HT1080 (cell line): ENCODE measurements at places on chromosomes 2 and 18. TPM values are rescaled to one million over a fixed set of nuclear protein-coding genes. Genes with fewer than 3 reads are reported as not detected.

The PTPN2 gene
- total RNA-seq: 35.1 and 35.3 TPM in 2 replicates

The TMEM150A gene
- 7.0 and 9.7 TPM in 2 replicates for total RNA-seq

DNA sequence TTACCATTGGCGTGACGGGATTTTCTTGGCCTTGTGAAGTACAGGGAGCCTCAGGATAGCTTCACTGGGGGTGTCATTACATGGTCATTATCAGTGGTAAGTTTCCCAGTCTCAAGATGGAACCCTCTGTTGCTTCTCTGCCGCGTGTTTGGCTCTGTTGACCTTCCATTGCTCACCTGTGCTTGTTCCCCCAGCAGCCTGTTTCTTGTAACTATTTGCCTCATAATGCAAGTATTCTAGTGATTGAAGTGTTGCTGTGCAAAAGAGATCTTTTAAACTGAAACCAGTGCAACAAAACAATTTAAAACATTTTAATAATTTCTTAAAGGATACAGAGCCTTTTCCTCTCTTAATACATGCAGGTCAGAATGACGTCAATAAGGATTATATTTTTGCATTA lies 24.6 kb downstream of the PRKCE start:
- DNase-seq: no peak

GRCh38 chr2:11457935-11458334 lies 8.0 kb downstream of the E2F6 start:
- no peak for DNase-seq

- no peak for DNase-seq
These were observed 34.4 kb upstream of the RPL37A start for GRCh38 chr2:216464104-216464720.

DNA sequence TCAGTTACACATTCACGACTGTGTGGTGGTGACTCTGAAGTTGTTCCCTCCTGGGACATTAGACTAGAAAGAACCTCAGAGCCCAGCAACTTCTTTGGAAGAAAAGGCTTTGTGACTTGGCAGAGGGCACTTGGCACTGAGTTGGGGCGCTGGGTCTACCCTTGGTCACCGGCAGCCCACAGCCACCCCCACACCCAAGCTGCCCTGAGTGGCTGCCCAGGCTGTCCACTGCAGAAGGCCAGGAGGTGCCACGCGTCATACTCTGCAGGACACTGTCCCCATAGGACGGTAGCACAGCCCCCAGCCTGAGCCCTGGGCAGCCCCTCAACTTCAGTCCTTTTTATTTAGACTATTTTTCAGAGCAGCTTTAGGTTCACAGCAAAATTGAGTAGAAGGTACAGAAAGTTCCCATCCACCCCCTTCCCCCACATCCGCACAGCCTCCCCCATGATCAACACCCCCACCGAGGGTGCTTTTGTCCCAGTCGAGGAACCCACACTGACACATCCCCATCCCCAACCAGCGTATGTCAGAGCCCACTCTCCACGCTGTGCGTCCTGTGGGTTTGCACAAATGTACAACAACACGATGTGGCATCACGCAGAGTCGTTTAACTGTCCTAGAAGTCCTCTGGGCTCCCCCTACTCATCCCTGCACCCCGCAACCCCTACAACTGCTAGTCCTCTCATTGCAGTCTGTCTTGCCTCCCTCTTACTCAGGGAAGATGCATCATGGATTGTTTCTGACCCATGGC lies 1.1 kb downstream of the PRLH start:
- no peak for DNase-seq

DNA sequence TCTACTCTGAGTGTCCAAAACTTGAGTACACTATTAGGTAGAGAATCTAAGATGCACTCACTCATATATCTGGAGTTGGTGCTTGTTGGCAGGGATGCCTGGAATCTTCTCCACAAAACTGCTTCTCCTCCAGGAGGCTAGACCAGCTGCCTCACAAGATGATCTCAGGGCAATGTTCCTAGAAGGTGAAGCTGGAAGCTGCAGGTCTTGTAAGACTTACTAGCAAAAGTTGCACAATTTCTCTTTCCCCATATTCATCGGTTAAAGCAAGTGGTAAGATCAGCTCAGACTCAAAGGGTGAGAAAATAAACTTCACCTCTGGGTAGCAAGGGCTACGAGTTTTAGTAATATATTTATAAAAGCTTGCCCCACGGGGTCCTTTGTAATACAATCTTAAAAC lies 454.4 kb upstream of the ACVR2A start:
- no peak for DNase-seq

The SKOR2 gene
- total RNA-seq: not detected in 2 replicates

DNA sequence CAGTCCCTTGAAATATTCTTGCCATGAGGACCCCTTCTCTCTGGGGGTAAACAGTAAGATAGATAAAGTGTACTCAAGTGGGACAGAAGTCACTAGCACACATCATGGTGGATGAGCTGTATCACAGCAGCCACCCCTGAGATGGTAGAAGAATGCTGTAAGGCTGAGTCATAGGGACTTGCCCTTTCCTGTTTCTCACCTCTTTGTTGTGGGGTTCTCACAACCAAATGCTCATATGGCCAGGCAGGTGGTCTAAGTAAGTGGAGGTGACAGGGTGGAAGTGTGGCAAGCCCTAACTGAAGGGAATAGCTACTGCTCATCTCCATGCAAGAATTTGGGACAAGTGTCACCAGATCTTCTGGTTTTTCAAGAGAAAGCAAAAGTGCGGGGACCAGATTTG lies 202.7 kb upstream of the SLC14A2 start:
- peak; percentile 87 for DNase-seq

The CHRND gene
- not detected in 2 replicates for total RNA-seq

DNA sequence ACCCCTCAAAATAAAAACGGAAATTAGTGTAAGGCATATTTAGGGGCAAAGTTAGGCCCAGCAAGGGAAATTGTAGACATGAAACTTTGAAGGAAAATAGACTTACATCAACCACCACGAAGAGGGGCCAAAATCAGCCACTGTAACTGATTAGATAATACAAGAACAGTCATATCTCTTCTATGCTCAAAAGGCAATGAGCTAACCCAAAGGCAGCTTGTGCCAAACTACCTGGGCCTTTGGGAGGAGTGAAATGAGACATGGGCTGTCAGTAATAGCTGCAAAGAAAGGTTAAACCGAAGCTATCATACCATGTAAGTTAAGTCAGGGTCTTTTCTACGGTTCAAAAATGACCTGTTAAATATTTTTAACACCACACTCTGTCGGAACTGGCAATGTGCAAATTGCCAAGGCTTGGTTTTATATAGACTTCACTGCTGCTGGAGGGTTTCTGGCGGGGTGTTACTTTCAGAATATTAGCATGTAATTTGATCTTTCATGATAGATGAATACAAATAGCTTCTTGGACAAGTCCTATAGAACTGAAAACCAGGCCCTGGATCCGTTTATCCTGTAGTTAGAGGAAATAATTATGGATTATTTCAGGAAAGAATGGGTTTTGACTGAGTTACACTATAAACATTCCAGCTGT lies 69.6 kb downstream of the ACVR1 start:
- no peak for DNase-seq

The ACMSD gene
- total RNA-seq: not detected in 2 replicates

GRCh38 chr2:9266711-9267110 lies 60.1 kb downstream of the ASAP2 start:
- DNase-seq: no peak

GRCh38 chr18:42112657-42113420 lies 157.8 kb downstream of the PIK3C3 start:
- no peak for DNase-seq

The ST8SIA3 gene
- total RNA-seq: not detected in 2 replicates

DNA sequence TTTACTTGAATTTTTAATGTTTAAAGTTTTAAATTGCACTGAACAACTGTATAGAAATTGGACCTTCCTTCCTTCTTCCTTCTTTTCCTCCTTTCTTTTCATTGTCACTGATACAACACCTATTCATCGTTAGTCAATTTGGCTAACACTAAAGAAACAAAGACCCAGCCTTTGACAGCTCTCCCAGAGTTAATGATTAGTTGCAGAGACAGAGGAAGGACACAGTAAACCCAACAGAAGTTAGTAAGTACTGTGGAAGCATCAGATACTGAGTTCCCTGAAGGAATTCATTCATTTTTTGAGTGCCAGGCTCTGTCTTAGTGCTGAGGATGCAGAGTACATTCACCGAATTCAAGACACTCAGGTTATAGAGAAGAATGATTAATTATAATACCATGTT lies 77.9 kb upstream of the RAB27B start:
- DNase-seq: no peak

DNA sequence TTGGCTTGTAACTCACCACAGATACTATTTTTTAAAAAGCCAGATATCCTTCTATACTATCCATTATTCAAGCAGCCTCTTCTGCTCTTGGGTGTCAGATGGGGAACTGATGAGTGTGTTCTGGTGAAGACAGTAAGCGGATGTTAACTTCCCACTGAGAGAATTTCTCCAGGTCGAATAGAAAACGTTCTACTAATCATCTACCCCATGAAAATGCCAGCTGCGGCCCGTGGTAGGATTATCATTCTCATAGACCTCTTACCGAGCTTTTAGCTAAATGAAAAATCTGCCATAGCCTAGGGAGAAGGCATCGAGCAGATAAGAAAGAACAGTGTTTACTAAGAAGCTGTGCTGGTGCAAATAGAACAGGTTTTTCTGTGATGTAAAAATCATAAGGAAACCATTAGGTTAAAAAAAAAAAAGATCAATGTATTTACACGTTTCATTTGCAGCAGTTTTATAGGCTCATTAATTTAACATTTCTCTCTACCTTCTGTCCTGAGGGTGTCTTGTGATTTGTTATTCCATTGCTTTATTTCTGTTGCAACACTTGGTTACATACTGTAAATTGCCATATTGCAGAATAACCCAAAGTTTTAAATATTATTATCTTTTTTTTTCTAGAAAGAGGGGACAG lies 1521.5 kb upstream of the ZEB2 start:
- DNase-seq: no peak

The EPHA4 gene
- 3.8 and 4.2 TPM in 2 replicates for total RNA-seq

The UGT1A10 gene
- not detected in 2 replicates for total RNA-seq

DNA sequence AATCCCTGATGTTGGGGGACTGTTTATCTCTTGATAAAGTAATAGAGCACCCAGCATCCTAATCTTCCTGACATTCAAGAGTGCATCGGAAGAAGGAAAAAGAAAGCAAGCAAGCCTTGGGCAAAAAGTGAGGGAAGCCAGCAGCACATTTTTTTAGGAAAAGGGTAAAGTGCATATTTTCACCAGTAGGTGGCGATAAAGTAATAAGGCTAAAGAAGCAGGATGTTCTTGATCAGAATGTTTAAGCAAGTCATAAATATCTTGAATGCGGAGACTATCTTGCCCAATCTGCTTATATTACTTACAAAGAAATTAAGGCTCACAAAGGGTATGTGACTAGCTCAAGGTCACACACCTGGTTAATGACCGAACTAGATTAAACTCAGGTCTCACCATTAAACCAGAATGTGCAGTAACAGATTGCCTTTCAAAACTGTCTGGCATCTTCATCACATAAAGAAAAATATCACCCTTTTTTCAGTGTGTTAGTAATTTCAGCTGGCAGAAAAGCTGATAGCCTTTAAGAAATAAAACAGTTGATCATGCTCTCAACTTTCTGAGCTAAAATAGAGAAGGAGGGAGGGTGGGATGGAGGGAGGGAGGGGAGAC lies 83.8 kb downstream of the VIT start:
- peak; percentile 79 for DNase-seq

DNA sequence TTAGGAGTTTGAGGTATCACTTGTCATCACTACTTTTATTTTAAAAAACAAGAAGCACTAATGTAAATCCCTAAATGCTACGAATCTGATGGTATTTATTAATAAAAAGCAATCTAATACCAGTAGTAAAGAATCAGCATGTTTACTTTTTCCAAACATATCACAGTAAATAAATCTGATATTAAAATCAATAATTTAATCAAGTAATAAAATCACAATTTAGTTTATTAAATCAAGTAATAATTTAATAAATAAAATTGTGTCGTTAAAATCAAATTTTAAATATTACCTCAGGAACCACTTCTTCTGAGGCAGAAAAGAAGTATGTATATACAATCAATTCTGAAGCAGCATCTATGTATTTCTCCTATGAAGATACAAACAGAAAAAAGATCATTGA lies 18.0 kb downstream of the TMX3 start:
- no peak for DNase-seq

DNA sequence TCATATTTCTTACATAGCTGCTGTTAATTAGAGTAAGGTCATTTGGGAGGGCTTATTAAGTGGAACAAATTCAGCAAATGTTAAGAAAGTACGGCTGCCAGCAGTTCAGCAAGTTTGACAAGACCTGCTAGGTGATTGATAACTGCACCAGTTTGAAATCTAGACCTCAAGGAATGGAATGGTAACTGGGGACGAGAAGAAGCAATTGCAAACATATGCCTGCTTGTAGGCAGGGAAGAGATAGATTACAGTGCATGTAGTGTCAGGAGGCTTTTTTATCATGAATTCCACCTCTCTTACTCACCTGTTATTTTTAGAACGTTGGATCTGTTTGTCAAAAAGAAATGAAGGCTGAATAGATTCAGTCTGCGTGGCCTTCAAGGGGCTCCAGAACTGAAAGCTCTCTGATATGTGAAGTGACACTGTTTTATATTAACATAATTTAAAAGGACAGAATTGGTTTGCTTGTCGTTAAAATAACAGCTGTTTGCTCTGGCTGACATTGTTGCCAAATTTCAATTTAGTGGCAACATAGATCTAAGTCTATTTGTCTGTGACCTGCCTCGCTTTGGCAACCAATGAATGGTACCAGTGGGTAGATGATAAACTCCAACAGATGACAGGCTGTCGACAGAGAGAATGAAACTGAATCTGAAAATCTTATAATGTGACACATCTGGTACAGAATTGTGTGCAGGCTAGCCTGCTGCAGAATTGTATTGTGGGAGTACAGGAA lies 199.3 kb downstream of the ZNF407 start:
- peak; percentile 69 for DNase-seq

The CNTNAP5 gene
- 0.10 and 0.11 TPM in 2 replicates for total RNA-seq

DNA sequence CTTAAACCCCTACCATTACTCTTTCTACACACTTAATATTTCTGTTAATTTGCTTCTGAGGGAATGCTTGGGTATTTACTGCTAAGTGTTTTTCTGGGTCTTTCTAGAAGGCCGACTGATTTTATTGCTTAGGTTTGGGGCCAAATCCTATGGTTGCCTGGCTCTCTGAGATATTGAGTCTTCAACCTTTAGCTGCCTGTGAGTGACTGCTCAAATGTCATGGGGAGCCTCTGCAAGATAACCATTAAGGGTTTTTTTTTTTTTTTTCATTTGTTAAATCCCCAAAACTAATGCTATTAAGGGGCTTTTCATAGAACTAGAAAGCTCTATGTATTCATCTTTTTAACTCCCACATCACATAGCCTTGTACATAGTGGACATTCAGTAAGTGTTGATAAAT lies 5.0 kb downstream of the OSBPL6 start:
- DNase-seq: no peak

- no peak for DNase-seq
These were observed 125.9 kb upstream of the CTDP1 start for GRCh38 chr18:79553696-79554095.
